ENCODE measurements at places on chromosomes 1 and 21.

GRCh38 chr1:61182049-61182448 is 99.7 kb downstream of the NFIA start:
- DNase-seq = no peak

GRCh38 chr21:45549626-45550463 is 7.6 kb upstream of the SLC19A1 start:
- DNase-seq = no peak

GRCh38 chr1:101191049-101191448 is 45.8 kb upstream of the S1PR1 start:
- DNase-seq = no peak

- DNase-seq = no peak
Observed at GRCh38 chr1:192697771-192698170, 61.8 kb downstream of the RGS13 start.

Measured in NCI-H446 treated with DMSO at 0.1 percent for 48 hours (cell line).